ENCODE measurements at places on chromosomes 5 and 9.
A peak's percentile ranks its signal among the peaks of the same experiment; 100 is the strongest.

DNA sequence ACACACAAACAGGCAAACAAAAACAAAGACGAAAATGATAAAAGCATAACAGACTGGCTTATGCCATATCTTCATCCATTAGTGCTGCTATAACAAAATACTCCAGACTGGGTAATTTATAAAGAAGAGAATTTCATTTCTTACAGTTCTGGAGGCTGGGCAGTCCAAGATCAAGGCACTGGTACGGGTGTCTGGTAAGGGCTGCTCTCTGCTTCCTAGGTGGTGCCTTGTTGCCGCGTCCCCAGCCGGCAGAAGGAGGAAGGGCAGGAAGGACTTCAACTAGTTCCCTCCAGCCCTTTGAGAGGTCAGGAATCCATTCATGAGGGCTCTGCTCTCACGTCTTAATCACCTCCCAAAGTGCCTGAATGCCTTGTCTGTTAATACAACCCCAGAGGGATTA lies 122.6 kb downstream of the BOD1 start:
- no peak for DNase-seq

DNA sequence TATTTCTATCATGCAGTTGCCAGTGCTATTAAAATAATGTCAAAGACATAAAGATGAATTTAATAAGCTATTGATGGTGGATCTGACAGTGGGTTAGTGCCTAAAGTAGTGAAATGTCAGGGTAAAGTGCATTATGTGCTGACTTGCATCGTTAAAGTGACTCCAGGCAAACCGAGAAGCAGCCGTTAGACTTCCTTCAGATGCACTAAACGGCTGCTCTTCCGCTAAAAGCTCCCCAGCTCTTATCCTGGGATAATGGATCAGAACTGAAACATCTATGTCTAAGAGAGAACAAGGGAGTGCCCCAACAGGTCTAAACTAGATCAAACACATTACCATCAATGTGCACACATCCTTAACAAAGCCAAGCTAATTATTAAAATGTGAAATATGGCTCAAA lies 468.2 kb downstream of the NTRK2 start:
- no peak for DNase-seq

DNA sequence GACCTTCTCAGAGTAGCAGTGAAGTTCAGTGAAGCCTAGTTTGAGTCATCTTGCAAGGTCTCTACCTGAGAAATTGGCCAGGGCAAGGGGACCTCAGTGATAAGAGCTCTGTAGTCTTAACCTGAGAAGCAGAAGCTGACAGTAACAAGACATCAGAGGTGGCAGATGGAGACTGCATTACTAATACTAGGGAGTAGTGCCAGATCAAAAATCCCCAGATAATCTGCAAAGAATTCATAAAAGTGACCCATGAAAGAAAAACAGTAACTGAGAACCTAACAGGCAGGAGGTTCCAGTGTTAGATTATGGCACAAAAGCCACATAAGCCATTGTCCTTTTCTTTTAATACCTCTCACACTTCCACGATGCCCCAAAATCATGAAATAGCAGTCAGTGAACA lies 175.5 kb downstream of the MUSK start:
- peak; percentile 12 for DNase-seq

DNA sequence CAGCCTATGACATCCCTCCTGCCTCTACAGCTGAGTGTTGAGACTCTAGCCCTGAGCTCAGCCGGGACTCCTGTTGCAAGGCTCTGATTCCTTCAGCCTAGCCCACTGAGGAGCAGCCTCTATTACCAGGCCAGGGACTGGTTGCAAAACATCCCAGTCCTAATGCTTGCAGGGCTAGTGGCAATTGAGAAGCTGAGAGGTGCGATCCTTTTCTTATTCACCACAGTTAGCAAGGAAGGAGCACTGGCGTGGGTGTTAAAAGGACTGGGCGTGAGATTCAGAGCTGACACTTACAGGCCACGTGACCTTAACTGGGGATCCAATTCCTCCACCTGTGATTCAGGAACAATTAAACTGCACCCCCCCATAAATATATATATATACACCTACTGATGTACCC lies 58.8 kb downstream of the GARNL3 start:
- DNase-seq: no peak

DNA sequence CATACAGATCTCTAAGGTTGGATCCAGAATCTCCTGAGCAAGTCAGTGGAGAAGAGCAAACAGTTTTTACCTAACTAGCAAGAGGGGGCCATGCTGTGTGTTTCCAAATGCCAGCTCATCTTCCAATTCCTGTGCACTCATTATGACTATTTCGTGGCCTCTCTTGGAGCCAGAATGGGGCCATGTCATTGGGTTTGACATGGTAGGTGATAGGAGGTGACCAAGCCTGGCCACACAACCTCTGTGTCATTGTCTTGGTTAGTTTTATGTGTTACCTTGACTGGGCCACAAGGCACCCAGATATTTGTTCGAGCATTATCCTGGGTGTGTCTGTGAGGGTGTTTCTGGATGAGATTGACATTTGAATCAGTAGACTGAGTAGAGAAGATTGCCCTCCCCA lies 206.2 kb downstream of the HSPA4 start:
- no peak for DNase-seq

DNA sequence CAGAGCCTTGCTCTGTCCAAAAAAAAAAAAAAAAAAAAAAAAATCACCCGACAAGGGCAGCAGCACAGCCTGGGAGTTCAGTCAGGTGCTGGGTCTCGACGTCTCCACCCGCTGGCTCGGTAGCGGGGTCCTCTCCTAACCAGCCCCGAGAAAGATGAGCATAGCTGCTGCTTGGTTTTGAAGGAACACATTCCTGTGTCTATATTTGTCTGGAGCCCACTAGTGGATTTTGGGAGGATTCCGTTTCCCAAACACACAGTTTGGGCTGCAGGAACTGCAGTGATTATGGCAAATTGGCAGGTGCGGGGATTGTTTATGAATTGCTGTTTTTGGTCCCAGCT lies 1.2 kb downstream of the OTULINL start:
- peak; percentile 20 for DNase-seq

GRCh38 chr5:156991714-156992113 lies 28.7 kb upstream of the TIMD4 start:
- no peak for DNase-seq

DNA sequence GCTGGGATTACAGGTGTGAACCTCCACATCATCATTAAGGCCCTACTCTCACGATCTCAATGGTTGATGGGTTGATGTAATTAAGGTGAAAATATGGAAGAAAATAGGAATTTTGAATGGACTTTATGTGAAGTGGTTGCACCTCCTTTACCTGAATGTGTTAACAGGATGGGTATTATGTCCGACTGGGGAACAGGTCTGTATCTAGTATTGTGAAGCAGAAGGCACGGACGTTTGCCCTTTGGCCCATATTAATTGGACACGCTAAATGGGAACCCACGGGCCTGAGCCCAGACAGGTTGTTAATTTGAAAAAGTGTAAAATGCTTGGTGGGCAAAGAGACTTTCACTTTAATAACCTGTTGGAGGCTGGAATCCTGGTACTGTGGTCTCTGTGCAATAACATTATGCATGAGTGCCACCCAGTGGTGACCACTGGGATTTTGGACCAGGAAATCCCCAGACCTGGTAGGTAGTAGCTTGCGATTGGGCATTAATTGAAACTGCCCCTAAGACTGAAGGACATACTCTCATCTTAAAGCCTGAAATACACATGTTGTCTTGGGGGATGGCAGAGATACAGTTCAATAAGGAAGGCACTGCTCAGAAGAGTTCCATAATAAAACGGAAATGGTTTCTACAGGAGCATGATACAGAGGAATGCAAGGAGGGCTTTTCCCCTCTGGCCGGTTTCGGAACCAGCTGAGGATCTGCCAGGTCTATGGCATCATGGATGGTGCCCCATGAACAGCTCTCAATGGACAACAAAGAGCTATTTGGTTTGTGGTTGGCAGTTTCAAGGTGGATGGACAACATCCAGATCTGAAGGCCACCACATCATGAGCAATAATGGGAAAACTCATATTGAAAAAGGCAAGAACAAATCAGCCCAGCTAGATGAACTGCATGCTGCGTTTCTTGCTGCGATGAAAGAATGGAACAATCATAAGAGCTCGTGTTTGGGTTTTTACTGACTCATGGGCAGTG lies 26.2 kb upstream of the BICD2 start:
- peak; percentile 79 for DNase-seq

GRCh38 chr9:110255463-110256379 lies 586 bp downstream of the TXN start:
- peak; percentile 85 for DNase-seq

GRCh38 chr5:100270023-100270771 lies 265.0 kb upstream of the FAM174A start:
- DNase-seq: no peak
